Anterior cingulate cortex (tissue), 58 donors: ENCODE measurements at places on chromosomes 7 and 10.
A peak's percentile ranks its signal among the peaks of the same experiment; 100 is the strongest.

DNA sequence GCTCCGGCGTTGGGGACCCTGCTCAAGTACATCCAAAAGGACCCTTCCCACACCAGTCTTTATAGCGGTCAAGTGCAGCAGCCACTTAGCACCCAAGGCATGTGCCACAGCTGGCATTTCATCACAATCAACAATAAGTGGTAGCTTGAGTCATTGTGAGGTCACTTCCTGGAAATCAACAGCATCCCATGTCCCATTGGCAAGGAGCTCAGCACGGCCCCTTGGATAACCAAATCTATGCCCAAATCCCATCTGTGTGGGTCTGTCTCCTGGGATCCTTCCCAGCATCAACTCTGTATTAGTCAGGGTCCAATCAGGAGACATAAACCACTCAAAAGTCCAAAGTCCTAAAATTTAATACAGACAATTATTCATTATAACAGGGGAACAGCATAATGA is 27.1 kb downstream of the MDH2 start:
- no peak for DNase-seq

DNA sequence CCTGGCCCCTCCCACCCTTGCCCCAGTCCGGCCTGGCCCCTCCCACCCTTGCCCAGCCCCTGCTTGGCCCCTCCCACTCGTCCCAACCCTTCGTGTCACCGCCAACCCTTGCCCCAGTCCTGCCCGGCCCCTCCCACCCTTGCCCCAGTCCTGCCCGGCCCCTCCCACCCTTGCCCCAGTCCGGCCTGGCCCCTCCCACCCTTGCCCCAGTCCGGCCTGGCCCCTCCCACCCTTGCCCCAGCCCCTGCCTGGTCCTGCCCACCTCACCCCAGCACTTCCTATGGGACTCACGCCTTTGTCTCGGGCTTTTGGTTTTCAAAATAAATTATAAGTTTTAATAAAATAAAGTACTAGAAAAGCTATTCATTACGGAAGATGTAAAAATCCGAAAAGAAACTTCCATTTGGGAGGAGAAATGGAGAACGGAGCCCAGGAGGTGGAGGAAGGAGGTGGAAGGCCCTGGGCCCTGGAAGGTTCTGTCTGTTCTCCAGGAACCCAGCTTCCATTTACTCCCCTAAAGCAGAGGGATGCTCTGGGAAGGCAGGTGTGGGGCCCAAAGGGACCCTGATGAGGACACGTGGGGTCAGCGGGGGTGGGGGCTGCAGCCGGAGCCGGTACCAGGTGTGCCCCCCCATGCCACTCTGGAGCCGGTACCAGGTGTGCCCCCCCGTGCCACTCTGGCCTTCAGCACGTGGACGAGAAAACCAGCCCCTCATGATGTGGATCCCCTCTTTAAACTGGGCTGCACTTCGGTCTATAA is 52.2 kb downstream of the PWWP2B start:
- DNase-seq, result no peak

GRCh38 chr7:22998519-22998896 is 15.4 kb downstream of the HYCC1 start:
- DNase-seq, result no peak

DNA sequence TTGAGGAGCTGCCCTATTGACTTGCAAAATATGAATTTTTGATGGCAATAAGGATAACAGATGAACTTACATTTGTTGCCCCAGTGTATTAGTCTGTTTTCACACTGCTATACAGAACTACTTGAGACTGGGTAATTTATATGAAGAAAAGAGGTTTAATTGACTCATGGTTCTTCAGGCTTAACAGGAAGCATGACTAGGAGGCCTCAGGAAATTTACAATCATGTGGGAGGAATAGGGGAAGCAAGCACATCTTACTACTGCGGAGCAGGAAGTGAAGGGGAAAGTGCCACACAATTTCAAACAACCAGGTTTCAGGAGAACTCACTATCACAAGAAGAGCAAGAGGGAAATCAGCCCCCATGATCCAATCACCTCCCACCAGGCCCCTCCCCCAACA is 57.9 kb downstream of the ZNF22 start:
- DNase-seq, result no peak

GRCh38 chr7:111006040-111006439 is 84.9 kb upstream of the LRRN3 start:
- no peak for DNase-seq

GRCh38 chr10:121596689-121597503 is 1.3 kb downstream of the FGFR2 start:
- peak; percentile 24 for DNase-seq

DNA sequence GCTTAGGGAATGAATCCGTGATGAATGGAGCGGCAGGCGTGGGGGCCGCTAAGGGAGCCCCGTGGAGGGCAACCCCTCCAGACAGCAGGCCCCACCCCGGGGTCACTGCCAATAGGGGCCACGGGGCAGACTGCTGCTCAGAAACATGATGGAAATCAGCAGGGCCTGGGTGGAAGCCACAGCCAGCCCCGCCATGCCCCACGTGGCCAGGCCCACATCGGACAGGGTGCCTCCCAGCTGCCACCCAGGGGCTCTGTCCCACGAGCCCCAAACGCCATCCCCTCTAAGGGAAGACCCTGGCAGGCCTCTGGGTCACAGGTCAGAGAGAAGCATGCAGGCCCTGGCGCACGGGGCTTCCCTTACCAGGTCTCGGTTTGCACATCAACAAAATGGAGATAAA is 28.4 kb downstream of the TNRC18 start:
- DNase-seq, result no peak

- no peak for DNase-seq
Measured at GRCh38 chr7:17139081-17139480, 159.4 kb upstream of the AHR start.

DNA sequence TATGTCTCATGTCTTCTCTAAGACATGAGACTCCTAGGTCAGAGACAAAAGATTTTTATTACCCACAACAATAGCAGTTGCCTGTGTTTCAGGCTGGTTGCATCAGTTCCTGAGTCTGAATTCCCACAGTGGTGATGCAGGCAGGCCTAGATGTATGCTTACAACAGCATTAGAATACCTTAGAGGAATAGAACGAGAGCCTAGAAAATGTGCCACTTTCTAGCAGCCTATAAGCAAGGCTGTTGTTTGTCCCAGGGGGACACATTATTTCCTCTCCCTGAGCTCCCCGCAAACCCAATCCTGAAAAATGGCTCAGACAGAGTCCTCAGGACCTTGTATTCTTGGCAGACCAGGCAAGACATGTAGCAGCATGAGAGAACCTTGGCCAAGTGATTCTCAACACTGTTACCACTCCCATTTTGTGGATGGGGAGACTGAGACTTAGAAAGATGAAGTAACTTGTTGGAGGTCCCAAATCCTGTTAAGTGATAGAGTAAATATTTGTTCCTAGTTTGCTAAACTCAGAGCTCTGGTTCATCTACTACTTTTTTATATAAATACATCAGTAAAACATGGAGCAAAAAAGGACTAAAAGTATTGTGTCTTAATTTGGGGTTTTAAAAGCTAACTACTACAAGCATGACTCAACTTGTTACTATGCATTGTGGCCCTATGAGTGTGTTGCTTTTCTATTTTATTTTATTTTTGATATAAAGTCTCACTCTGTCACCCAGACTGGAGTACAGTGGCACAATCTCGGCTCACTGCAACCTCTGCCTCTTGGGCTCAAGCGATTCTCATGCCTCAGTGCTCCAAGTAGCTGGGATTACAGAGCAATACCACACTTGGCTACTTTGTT is 14.2 kb downstream of the VTI1A start:
- no peak for DNase-seq

- DNase-seq, result no peak
Measured at GRCh38 chr7:133830081-133830480, 297.1 kb upstream of the LRGUK start.

- no peak for DNase-seq
Measured at GRCh38 chr10:49119746-49120145, 4.4 kb upstream of the VSTM4 start.

- no peak for DNase-seq
Measured at GRCh38 chr10:129601737-129602136, 134.7 kb downstream of the MGMT start.

- no peak for DNase-seq
Measured at GRCh38 chr7:105583061-105583460, 1.8 kb upstream of the EFCAB10 start.

DNA sequence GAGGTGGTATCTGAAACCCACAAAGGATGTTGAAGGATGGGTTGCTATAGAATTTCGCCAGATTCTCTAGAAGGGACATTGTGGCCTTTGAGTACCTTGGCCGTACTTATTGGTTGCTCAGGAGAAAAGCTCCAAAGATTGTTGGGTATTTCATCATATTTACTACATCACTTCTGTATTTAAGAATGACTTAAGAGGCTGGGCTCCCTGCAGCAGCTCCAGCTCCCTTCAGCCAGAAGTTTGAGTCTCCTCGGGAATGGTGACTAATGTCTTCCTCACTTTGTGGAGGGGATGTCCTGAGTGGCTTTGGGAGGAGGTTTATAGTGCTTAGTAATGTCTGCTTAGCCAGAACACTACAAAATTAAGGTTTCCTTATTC is 18.1 kb downstream of the MINDY4 start:
- DNase-seq, result no peak

DNA sequence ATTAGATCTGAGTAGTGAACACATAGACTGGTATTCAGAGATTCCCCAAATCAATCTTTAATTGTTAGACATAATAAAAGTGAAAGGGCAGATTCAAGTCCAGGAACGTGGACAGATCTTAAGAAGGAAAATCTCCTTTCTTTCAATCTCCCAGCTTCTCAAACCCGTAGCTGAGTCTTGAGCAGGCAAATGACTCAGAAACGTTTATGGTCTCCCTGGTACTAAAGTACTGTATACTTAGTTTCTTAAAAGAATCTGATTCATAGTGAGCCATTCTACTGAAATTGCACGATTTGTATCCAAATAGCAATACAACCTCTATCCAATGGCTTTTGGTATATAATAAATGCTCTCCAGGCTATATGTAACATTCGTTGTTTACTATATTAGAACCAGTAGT is 140.4 kb upstream of the RHEB start:
- DNase-seq, result no peak

GRCh38 chr7:11946794-11947193 is 114.8 kb upstream of the THSD7A start:
- no peak for DNase-seq

DNA sequence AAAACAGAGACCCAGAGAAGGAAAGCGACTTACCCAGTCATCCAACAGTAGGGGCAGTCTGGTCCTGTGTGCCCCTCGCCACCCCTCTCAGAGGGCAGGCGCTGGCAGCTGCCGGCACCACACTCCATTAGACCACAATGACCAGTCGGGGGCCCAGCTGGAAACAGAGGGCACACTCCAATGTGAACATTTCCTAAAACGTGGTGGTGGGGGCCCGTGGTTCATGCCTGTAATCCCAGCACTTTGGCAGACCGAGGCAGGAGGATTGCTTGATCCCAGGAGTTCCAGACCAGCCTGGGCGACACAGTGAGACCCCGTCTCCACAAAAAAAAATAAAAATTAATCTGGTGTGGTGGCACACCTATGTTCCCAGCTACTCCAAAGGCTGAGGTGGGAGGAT is 912 bp upstream of the OAT start:
- DNase-seq, result no peak

GRCh38 chr7:120462991-120463390 is 190.0 kb downstream of the KCND2 start:
- DNase-seq, result no peak

DNA sequence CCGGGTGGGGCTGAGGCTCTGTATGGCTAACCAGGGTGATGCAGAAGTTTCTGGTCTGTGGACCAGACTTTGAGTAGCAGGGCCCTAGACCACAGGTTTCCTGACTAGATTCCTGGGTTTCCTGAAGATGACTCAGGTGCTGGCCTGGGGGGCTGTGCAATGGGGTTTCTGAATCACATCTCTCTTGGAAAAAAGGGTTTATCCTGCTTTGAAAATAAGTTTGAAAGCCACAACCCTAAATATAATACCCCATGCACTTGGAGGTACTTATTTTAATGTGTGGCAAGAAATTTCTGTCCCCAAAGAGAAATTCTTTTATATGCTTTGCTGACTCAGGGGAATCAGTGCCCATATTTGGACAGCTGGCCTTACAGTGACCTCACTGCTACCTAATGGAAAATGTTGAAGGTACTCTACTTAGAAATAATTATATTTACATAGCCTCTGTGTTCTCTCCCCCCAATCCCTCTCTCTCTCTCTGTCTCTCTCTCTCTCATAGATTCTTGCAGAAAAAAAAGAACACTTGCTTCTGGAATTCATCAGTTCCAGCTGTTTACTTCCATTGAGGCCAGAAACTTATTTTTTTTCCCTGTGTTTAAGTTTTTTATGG is 184.4 kb upstream of the LYZL2 start:
- DNase-seq, result no peak

GRCh38 chr10:129969184-129969910 is 5.3 kb upstream of the EBF3 start:
- DNase-seq, result no peak

DNA sequence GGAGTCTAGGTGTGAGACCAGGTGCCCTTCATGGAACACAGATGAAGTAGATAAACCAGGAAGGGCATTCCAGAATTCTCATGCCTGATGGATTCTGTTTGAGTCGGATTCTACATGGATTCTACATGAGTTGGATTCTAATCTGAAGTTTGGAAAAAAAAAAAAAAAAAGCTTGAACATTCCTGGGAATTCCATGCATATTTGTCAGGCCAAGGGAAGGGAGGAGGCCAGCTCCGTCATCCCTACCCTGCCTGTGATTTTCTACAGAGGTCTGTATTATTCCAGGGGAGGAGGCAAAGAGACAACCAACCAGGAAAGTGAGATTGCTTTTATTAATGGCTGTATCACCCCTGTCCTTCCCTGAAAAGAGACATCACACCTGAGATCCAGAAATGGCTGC is 27.8 kb upstream of the EBLN1 start:
- DNase-seq, result no peak

DNA sequence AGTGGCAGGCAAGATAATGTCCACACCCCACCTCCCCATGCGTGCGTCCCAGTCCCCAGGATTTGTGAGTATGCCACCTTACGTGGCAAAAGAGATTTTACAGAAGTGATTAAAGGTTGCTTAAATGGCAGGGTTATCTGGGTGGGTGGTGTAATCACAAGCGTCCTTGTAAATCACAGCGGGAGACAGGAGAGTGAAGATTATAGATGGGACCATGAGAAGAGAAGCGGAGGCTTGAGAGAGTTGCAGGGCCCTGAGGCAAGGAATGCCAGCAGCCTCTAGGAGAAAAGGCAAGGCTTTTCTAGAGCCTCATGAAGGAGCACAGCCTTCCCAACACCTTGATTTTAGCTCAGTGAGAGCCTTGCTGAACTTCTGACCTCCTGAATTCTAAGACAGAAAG is 10.2 kb downstream of the ZRANB1 start:
- no peak for DNase-seq

DNA sequence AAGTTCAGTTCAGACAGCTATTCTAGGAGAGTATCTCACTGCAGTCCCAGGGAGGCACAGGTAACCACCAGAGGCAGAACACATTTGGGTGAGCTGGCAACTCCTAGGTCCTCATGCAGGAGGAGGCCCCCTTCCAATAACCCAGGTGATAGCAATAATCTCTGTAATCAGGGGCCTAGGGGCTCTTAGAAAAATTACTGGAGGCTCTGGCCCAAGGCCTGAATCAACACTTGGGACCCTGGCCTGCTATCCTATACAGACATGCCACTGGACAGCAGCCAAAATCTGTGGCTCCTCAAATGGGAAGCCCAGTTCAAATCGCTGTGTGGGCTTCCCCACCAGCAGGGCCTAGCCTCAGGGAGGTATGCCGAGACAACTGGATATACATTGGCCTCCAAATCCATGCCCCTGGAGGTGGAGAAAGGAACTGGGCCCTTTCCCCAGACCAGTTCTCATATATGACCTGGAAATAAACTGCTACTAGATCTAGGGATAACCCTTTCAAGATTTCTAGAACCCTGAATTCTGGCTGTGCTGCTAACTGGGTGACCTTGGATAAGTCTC is 1.6 kb downstream of the AVPI1 start:
- no peak for DNase-seq

- no peak for DNase-seq
Measured at GRCh38 chr7:64433590-64433989, 119.8 kb downstream of the ZNF736 start.
